Right lobe of liver (tissue), 6 donors: ENCODE measurements at places on chromosomes 5 and 9. TPM values are rescaled to one million over a fixed set of nuclear protein-coding genes. Genes with fewer than 3 reads are reported as not detected.
A peak's percentile ranks its signal among the peaks of the same experiment; 100 is the strongest.

DNA sequence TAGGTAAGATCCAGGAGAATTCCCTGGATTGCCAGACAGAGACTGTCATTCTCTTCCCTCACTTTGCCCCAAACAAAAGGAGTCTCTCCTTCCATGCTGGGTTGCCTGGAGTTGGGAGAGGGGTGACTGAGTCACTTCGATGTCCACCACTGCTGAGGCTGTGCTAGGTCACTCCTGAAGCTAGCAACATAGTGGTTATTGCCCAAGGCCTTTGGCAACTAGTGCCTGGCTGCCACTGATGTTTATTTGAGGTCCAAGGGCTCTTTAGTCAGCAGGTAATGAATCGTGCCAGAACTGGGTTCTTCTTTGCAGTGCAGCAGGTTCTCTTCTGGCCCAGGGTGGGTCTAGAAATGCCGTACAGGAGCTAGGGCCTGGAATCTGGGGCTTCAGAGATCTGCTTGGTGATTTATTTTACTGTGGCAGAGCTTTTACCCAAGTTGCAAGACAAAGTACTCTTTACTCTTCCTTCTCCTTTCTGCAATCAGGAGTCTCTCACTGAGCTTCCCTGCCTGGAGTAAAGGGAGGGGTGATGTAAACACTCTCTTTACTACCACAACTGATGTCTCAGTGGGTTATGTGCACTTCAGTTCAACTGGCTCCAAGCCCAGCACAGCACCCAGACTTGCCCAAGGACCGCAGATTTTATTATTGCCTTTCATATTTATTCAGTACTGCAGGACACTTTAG, 155.7 kb upstream of the SH3GL2 start:
- DNase-seq = peak; percentile 78

DNA sequence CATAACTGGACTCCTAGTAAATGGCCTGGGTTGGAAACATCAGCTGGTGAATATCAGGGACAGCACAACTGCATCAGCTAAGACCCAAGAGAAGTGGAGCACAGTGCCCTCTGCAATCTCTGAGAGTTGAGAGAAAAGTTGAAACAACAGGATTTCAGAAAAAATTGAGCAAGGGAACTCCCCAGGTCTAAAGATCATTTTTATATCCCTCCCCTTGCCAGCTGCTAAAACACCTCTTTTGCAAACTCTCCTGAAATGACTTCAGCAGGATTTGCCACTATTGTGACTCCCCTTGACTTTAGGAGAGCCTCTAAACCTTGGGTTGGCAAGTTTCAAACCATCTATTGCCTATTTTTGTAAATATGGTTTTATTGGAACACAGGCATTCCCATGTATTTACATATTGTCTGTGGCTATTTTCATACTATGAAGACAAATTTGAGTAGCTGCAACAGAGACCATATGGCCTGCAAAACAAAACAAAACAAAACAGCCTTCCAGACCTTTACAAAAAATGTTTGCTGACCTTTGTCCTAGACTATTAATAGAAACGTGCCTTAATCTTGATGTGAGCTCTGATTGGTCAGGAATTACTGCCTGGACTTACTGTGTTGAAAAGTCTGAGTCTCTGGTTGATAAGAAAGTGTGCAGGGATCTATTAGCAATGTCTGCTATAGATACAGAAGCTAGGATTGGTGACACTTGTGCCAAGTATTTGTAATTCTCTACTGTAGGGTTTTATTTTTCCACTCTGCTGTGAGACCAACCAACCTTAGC, 37.7 kb upstream of the PLPPR1 start:
- DNase-seq = no peak

GRCh38 chr5:132474881-132475496, 15.6 kb downstream of the IRF1 start:
- DNase-seq = no peak

DNA sequence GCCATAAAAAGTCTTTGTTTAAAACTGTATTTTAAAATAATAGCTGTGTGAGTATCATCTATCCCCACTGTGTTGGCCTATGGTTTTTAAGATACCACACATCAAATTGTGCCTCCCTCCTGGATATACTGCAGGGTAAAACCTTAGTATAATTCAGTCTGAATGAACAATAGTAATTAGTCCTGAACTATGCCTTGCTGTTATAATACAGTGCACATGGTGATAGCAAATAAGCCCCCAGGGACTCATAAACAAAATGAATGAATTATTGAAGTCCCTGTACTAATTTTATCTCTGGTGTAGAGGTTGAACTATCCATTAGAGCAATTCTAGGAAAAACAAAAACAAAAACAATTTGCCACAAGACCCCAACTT, 142.7 kb upstream of the ADAMTSL1 start:
- DNase-seq = no peak

DNA sequence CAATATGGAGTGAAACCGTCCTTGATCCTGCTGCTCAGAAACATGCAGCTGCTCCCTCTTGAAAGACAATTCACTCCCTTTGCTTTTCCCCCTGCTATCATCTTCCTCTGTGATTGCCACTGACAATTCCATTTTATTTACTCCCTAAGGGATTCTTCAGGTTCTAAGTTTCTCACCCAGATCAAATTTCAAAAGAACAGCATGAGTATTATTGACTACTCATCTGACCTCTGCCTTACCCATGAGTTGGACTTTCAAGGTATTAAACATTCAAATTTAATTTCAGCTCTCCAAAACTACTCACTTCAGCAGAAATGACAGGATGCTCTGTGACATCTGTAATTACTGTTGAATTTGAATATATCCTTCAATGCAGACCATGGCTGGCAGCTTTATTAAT, 236.5 kb upstream of the HAPLN1 start:
- DNase-seq = no peak

DNA sequence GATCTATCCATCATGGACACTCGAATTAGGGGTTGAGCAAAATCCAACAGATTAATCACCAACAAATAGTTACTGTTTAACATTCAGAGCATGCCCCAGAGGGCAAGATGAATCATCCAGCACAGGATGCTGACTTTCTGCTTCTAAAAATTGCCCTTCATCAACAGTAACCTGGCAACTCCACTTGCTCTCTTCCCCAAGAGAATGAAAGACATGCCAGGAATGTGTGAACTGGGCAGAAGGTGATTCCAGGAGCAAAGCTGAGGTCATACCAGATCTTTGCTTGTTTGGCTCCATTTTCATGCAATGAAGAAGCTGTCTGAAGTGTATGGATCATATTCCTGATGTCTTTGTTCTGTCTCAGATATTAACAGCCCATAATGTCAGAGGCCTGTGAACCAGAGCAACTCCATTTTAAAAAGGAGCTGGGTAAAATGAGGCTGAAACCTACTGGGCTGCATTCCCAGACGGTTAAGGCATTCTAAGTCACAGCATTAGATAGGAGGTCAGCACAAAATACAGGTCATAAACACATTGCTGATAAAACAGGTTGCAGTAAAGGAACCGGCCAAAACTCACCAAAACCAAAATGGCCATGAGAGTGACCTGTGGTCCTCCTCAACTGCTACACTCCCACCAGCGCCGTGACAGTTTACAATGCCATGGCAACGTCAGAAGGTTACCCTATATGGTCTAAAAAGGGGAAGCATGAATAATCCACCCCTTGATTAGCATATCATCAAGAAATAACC, 2.5 kb upstream of the ZNF367 start:
- peak; percentile 73 for DNase-seq

DNA sequence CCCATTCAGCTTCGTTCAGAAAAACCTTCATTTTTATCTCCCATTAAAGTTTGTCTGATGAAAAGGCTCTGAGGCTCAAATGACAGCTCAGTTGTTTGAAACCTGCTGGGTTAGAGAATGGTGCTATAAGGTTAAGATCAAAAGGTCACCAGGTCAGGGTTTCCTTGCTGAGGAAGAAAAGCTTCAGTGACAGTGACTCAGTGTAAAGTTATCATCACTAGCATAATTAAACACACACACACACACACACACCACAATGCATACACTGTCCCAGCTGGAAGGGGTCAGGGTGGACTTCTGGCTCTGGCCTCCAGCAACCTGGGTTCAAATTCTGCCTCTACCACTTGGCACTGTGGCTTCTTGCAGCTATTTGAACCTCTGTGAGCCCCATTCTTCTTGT, 281.1 kb downstream of the DOCK8 start:
- DNase-seq = no peak

DNA sequence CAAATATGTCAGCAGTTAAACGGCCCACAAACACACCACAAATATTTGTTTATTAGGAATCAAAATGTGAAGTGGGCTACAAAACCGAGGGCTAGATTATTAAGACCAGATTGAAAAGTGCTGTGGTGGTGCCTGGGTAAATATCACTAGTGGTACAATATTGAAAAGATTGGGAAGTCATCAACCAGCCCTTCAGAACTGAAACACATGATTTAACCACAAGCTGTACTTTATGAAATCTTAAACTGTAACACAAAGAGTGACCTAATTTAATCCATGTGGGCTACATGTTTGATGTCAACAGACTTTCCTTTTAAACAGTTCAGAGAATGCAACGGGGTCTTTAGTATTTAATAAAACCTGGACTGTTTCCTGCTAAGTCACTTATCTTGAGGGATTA, 182.3 kb downstream of the SPATA31D1 start:
- DNase-seq = no peak

- no peak for DNase-seq
These were observed 407.1 kb upstream of the PAPPA start for GRCh38 chr9:115746496-115746895.

GRCh38 chr9:459491-460444, 245.1 kb downstream of the DOCK8 start:
- DNase-seq = no peak

DNA sequence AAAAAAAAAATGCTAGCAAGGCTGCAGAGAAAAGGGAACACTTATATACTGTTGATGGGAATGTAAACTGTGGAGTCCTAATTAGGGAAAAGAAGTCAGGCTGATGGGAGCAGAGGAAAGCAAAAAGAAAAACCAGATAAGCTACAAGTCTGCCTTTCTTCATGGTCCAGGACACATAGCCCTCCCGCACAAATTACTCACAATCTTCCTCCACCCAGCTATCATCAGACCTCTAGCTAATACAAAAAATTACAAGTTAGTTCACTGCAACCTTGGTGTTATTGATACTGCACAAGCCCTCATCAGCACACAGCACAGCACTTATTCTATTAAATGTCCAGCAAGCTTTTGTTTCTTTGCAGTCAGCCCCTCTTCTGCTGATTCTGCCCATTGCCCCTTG, 186.0 kb upstream of the ADRA1B start:
- DNase-seq = no peak

- DNase-seq = no peak
These were observed 22.0 kb upstream of the PIK3R1 start for GRCh38 chr5:68193481-68194036.

DNA sequence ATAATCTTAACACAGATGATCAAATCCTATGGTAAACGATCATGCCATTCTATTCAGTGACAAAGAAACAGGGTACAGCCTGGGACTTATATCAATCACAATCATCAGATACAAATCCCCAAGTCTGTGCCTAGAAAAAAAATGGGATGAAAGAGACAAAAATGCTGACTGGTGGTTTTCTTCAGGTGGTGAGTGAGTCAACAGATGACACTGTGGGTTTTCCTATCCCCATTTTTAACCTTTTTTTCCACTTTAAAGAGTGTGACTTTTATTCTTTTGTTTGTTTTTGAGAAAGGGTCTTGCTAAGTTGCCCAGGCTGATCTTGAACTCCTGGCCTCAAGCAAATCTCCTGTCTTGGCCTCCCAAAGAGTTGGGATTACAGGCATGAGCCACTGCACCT, 3.2 kb downstream of the CIZ1 start:
- no peak for DNase-seq

- DNase-seq = no peak
These were observed 26.8 kb upstream of the TNFAIP8 start for GRCh38 chr5:119328753-119329602.

DNA sequence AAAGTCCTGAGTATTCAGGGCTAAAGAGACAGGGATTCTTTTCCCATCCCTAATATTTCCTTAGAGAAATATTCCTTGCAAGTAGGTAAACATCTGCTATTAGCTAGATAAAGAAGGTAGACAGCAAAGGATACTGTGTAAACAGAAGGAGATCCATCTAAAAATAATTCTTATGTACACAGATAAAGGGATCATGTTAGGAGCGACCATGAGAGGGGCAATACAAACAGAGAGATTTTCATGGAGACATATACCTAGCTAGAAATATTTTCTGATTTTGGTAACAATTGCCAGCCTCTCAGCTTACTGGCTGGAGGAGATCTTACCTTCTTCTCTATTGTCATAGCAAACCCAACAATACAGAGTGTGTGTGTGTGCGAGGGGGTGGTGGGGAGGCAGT, 184.6 kb upstream of the DMAC1 start:
- DNase-seq = no peak

DNA sequence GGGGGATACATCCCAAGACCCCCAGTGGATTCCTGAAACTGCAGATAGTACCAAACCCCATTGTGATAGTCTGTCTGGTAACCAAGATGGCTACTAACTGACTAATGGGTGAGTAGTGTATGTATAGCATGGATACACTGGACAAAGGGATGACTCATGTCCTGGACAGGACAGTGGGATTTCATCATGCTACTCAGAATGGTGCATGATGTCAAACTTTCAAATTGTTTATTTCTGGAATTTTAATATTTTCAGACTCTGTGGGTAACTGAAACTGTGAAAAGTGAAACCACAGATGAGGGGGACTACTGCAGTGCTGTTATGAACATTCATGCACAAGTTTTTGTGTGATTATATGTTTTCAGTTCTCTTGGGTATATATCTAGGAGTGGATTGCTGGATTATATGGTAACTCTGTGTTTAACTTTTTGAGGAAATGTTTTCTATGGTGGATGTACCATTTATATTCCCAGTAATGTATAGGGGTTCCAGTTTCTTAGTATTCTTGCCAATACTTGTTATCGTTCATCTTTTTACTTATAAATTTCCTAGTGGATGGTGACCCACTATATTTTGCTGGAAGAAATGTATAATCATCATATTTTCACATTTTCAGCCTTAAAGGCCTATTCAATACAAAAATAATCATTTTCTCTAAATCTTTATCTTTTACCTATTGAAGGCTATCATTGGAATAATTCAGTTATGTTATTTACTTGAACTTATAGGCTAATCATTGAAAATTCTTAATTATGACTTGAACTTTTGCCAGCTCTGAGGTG, 140.9 kb downstream of the NR3C1 start:
- DNase-seq = no peak

GRCh38 chr9:25678147-25678666, at the start of gene TUSC1:
TUSC1 (minus strand) TSS chr9:25678444; CDS start chr9:25678312, 132 bp downstream.
- peak; percentile 92 for DNase-seq

CDO1 gene
- 260 TPM for total RNA-seq

AFAP1L1 gene
- total RNA-seq = 4.2 TPM

FOXD4L3 gene
- total RNA-seq = not detected

CFAP90 gene
- total RNA-seq = 0.10 TPM

CTNND2 gene
- total RNA-seq = 1.0 TPM

ENTREP1 gene
- 0.25 TPM for total RNA-seq

PTGR1 gene
- total RNA-seq = 1,242 TPM
